ENCODE measurements at places on chromosomes 2 and 18.

- DNase-seq = no peak
Measured at GRCh38 chr2:56191617-56192016, 7.8 kb downstream of the CCDC85A start.

GRCh38 chr2:12514631-12515437 is 201.9 kb upstream of the TRIB2 start:
- no peak for DNase-seq

- no peak for DNase-seq
Measured at GRCh38 chr2:166361351-166362153, 14.2 kb downstream of the SCN9A start.

GRCh38 chr18:79882522-79883241 is 68.8 kb downstream of the SLC66A2 start:
- DNase-seq = no peak

DNA sequence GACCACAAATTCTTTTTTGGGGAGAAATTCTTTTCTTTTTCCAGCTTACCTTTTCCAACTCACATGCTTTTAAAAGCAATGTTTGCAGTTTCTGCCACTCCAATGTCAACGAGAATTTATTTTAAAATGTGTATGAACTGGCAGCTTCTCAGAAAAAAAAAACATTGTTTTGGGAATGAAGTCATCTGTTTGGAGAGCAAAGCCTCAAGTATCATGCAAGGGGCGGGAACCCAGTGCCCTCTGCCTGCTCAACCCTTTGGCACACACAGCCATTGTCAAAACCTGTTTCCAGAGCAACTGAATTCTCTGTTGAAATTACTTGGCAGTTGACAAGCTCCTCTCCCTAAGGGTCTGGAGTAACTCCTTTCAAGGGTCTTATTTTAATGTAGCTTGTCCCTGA is 128.5 kb downstream of the QPCT start:
- DNase-seq = no peak

DNA sequence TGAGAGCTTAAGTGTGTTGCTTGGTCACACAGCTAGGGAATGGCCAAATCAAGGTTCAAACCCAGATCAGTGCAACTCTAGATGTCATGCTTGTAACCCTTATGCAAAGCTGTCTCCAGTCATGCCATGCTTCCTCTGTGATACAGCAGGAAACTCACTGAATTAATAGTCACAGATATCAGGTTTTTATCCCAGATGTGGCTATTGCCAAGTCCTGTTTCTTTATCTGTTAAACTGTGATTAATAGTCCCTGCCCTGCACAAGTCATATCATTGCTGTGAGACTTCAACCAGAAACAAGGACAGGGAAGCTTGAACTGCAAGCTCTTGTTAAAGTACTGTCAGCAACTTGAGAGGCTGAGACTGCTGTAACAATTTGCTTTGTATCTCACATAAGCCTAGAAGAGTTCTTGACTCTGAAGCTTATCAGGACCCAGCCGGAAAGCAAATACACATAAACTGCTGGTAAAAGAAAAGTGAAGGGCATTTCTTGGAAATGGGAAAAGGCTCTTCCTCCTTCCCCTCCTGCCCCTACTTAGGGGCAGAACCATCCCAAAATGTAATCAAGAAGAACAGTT is 609.0 kb downstream of the DCC start:
- no peak for DNase-seq

GRCh38 chr2:34093790-34094189 is 494.7 kb upstream of the FAM98A start:
- DNase-seq = no peak

GRCh38 chr2:150467621-150467963 is 19.9 kb downstream of the RND3 start:
- no peak for DNase-seq

GRCh38 chr2:58571181-58571852 is 330.2 kb upstream of the FANCL start:
- peak; percentile 5 for DNase-seq

GRCh38 chr18:76564117-76564516 is 69.1 kb upstream of the ZNF516 start:
- no peak for DNase-seq

GRCh38 chr2:69977186-69977585 is 15.8 kb upstream of the ASPRV1 start:
- DNase-seq = no peak

DNA sequence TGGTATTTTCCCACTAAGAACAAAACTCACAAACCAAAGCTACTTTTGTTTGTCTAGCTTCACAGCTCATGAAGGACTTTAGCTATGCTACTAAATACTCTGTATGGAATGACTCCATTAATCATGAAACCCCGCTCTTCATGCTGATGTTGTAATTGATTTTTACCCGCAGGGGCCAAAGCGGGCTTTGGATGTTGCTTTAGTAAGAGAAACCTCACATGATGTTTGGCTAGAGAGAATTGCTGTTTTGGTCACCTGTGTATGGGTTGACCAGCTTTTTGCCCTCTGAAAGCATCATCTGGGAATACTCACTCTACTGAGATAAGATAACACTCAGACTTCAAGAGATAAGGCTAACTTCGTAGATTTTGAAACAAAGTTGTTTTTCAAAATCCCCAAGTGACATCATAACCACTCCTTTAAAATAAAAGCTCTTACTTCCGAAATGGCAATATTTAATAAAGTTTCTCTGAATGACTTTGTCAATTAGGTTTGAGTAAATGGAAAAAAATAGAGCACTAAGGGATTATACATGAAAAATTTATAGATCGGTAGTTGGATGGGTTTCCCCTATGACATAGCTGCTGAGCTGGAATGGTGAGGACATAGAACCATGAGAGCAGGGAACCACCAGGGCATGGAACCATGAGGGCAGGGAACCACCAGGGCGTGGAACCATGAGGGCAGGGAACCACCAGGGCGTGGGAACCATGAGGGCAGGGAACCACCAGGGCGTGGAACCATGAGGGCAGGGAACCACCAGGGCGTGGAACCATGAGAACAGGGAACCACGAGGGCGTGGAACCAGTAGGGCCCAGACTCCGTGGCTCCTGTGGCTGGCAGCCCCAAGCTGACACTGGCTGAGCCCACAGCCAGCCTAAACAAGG is 31.9 kb downstream of the ACKR3 start:
- DNase-seq = no peak

DNA sequence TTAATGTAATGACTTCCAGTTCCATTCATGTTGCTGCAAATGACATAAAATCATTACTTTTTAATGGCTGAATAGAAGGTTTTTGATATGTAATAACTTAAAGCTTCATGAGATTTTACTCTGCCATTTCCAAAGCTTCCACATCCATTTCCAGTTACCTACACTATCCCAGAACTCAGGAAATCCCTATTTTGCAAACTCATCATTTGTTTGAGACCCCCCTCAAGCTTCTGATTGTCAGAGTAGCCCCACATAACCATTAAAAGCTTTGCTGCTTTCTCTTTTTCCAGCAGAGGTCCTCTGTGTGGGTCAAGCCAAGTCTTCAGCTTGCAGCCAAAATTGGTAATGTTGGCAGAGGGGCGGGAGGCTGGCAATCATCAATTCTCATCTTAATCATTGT is 50.6 kb upstream of the IL1R1 start:
- no peak for DNase-seq

DNA sequence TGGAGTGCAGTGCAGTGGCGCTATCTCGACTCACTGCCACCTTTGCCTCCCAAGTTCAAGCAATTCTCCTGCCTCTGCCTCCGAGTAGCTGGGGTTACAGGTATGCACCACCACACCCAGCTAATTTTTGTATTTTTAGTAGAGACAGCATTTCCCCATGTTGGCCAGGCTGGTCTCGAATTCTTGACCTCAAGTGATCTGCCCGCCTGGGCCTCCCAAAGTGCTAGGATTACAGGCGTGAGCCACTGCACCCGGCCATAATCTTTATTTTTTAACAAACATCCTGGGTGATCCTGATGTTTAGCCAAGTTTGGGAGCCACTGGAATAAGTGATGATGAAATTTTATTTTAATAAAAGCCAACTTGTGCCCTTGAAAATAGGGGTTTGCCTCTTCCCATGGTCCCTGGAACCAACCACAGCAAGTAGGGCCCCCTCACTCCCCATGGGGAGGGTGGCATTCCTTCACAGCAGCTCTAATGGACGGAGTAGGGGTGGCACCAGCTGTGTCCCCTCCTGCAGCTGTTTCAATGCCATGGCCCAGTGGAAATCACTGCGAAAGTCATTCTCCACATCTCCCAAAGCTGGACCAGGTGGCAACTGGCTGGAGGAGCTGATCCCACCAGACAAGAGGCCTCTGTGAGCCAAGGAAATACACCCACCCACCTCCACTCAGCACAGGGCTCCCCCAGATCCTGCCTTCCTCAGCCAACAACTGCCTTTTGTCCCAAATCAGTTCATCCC is 194.8 kb downstream of the ZFP36L2 start:
- DNase-seq = no peak

GRCh38 chr18:77147418-77147852 is 14.9 kb upstream of the MBP start:
- DNase-seq = no peak

- DNase-seq = no peak
Measured at GRCh38 chr18:67590571-67591141, 74.1 kb upstream of the DSEL start.

DNA sequence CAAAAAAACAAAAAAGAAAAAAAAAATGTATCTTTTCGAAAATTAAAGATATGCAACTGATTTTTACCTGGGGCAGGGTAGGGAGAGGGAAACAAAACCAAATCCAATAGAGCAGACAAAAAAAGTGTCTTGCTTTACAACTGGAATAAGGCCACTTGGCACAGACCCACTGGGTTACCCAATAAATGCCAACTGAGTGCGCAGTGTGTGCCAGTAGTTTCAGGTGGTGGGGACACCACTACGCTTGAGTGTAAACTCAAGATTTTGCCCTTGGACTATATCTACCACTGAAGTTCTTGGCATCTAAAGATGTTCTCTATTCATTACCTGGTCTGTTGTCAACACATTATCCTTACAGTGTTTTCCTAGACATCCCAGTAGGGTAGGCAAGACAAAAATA is 16.3 kb downstream of the VPS4B start:
- no peak for DNase-seq

DNA sequence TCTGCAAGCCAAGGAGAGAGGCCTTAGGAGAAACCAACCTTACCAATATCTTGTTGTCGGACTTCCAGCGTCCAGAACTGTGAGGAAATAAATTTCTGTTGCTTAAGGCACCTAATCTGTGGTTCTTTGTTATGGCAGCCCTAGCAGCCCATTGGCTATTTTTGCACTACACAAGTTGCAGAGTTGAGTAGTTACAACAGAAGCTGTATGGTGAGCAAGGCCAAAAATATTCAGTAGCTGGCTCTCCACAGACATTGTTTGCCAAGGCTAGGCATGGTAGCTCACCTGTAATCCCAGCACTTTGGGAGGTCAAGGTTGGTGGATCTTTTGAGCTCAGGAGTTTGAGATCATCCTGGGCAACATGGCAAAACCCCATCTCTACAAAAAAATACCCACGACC is 27.1 kb upstream of the SCYGR1 start:
- DNase-seq = no peak

DNA sequence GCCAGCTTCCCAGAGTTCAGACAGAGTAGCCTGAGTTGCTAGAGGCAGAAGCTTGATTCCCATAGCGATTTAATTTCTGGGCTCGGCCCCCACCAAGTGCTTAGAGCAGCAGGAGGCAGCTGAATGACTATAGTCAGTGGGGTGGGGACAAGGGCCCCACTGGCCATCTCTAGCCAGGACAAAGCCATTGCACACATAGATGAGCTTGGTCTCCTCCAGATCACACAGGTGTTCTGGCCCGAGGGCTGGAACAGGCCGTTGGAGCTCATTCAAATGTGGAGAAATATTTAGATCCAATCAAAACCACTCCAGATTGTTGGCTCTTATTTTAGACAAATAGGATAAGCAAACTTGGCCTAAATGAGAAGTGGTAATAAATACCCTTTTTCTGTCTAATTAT is 287.3 kb upstream of the NCKAP5 start:
- no peak for DNase-seq

GRCh38 chr2:74685408-74685807 is 31.4 kb downstream of the SEMA4F start:
- no peak for DNase-seq

GRCh38 chr2:66729416-66730330 is 294.7 kb downstream of the MEIS1 start:
- no peak for DNase-seq

DNA sequence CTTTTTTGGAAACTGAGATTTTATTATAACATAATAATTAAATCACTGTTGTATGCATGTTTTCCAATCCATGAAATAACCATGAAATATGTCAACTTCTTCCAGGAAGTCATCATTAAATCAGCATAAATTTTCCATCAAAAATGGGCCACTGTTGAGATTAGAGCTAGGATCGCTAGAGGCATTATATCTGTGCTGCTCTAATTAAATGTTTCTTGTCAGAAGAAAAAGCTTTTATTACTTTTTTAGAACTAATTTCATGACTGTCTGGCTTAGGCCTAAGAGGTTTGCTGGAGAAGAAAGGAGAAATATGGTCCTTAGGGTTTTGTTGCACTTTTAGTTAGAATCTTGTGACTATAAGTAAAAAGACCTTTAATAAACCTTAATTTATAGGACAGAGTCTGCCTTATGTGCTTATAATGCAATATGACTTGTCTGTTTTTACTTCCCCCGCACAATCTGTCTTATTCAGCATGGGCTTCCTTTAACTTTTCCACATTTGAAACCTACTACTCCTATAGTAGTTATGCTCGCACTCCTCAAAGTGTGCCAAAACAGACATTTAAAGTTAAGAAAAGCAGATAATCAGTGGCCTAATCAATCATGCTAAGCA is 363.4 kb upstream of the GCFC2 start:
- DNase-seq = no peak

GRCh38 chr2:205806143-205806905 is 124.0 kb downstream of the NRP2 start:
- DNase-seq = no peak

DNA sequence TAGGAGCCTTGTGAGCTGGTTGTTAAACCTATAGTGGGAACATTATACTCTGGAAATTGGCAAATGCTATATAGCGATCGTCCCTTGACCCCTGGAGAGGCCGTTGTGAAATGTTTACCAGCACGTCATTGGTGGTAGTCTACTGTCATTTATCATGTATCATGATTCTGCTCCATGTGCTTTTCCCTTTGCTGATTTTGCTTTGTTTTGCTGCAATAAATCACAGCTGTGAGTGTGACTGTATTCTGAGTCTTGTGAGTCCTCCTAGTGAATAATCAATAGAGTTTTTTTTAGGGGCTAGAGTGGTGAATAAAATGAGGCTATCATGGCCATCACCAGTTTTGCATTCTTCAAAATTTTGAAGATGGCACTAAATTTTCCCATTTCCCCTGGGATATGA is 189.1 kb downstream of the HRH4 start:
- DNase-seq = no peak

All from neural crest cell (in vitro differentiated cells).